Mesothelial cell of epicardium (in vitro differentiated cells): ENCODE measurements at places on chromosomes 3 and 15.

- no peaks in the 10 kb centered on the region for H3K36me3 ChIP-seq
- no peak for DNase-seq
- peak overlapping the region; percentile 43 for H3K27ac ChIP-seq
Measured at GRCh38 chr3:31878231-31878838, 102.7 kb downstream of the OSBPL10 start.

DNA sequence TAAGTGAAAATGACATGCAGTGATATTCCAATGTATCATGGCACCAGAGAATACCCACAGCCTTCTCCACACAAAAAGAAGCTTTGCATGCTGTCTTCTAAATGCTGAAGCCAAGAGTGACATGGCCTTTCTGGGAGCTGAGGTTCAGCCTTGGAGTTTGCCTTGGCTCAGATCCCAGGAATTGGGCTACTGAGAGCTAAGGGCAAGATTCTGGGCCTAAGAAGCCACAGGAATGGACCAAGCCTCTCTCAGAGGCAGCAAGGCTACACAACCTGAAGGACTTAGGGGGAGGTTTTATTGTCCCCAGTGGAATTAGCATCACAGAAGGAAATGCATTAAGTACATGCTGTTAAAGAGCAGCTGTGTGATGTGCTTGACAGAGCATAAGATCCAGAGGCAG, 1078.5 kb downstream of the TUSC7 start:
- H3K36me3 ChIP-seq = peaks cover 1% of the 10 kb centered on the region
- H3K27me3 ChIP-seq = no peaks in the 10 kb centered on the region
- peaks cover 31% of the 10 kb centered on the region for H3K4me1 ChIP-seq
- no peak overlapping the region for H3K4me3 ChIP-seq

DNA sequence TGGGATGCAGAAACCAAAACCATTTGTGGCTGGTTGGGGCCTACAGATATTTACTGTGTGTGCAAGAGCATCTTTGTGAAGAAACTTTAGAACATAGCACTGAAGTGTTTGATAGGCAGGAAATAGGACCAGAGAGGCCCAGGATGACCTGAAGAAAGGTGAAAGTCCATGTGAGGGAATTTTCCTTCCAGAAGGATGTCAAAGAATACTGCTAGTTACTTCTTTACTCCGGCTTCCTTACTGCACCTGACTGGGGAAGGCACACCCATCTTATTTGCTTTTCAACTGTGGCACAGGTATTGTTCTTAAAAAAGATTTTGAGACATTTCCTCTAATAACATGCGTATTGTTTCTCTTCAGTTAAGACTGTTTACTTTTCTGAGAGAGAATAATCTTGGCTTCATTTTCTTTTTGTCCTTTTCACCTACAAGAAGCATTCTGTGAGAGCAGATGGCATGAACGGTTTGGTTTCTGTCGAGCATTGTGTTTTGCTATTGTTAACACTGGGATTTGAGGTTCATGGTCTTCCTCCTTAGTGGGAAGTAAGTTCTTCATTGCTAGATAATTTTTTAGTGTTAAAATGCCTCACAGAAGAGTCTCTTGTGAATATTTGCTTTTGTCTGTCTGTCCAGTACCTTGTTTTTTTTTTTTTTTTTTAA, 71.5 kb downstream of the SLCO3A1 start:
- H3K27me3 ChIP-seq = peaks cover 13% of the 10 kb centered on the region
- peaks cover 17% of the 10 kb centered on the region for H3K4me1 ChIP-seq
- no peaks in the 10 kb centered on the region for H3K36me3 ChIP-seq
- no peak overlapping the region for H3K4me3 ChIP-seq
- no peak for DNase-seq
- H3K27ac ChIP-seq = no peak overlapping the region

DNA sequence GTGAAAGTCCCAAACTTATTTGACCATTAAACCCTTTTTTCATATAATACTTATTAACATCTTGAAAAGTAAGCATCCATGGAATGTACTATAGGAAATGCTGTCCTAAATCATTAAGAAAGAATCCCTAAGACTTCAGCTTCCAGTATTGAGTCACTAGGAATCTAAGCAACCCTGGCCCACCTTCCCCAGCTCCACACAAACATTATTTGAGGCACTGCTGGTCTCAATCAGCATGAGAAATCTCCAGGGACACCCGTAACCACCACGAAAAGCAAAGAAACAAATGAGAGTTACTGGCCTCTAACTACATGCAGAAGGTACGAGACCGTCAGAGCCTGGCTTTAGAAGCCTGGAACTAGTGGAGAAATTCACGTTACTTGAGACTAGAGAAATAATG, 68.2 kb downstream of the POLQ start:
- peaks cover 11% of the 10 kb centered on the region for H3K36me3 ChIP-seq
- H3K4me1 ChIP-seq = no peaks in the 10 kb centered on the region
- H3K4me3 ChIP-seq = no peak overlapping the region
- no peaks in the 10 kb centered on the region for H3K27me3 ChIP-seq

GRCh38 chr3:42216302-42216701, 49.7 kb downstream of the CCK start:
- H3K4me3 ChIP-seq = no peak overlapping the region
- H3K27ac ChIP-seq = no peak overlapping the region
- H3K36me3 ChIP-seq = peaks cover 22% of the 10 kb centered on the region

GRCh38 chr15:42068601-42069000, 25.8 kb downstream of the PLA2G4D start:
- no peak overlapping the region for H3K4me3 ChIP-seq
- peaks cover 6% of the 10 kb centered on the region for H3K36me3 ChIP-seq
- peaks cover 25% of the 10 kb centered on the region for H3K27me3 ChIP-seq
- peaks cover 4% of the 10 kb centered on the region for H3K4me1 ChIP-seq
- no peak overlapping the region for H3K27ac ChIP-seq

- no peaks in the 10 kb centered on the region for H3K36me3 ChIP-seq
- H3K4me1 ChIP-seq = peaks cover 71% of the 10 kb centered on the region
- peak overlapping the region; percentile 91 for H3K27ac ChIP-seq
- H3K27me3 ChIP-seq = no peaks in the 10 kb centered on the region
- no peak for DNase-seq
Measured at GRCh38 chr3:71398157-71398836, 185.2 kb downstream of the FOXP1 start.

DNA sequence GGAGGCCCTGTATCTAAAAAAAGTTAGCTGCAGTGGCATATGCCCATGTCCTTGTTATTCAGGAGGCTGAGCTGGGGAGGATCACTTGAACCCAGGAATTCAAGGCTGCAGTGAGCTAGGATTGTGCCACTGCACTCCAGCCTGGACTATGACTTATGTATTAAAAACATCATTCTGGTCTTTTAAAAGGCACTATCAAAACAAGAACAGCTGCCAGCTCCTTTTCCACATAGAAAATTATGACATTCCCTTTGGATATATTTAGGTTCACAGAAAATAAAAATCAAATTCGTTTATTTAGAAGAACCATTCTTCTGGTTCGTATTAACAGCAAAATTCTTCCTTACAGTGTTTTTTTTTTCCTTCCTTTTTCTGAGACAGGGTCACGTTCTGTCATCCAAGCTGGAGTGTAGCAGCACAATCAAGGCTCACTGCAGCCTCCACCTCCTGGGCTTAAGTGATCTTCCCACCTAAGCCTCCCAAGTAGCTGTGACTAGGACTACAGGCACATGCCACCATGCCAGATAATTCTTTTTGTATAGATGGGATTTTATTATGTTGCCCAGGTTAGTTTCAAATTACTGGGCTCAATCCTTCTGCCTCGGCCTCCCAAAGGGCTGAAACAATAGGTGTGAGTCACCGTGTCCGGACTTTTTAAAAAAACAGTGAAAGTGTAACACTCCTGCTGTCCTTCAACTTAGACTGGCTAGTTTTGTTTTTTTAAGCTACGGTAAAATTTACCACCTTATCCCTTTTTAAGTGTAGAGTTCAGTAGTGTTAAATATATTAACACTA, 13.9 kb downstream of the ICE2 start:
- H3K27ac ChIP-seq = peak overlapping the region; percentile 34
- H3K4me1 ChIP-seq = no peaks in the 10 kb centered on the region
- no peaks in the 10 kb centered on the region for H3K27me3 ChIP-seq

GRCh38 chr3:150511122-150511821, 35.0 kb downstream of the SERP1 start:
- H3K27ac ChIP-seq = no peak overlapping the region
- H3K36me3 ChIP-seq = no peaks in the 10 kb centered on the region
- H3K27me3 ChIP-seq = no peaks in the 10 kb centered on the region
- no peaks in the 10 kb centered on the region for H3K4me1 ChIP-seq
- DNase-seq = no peak

DNA sequence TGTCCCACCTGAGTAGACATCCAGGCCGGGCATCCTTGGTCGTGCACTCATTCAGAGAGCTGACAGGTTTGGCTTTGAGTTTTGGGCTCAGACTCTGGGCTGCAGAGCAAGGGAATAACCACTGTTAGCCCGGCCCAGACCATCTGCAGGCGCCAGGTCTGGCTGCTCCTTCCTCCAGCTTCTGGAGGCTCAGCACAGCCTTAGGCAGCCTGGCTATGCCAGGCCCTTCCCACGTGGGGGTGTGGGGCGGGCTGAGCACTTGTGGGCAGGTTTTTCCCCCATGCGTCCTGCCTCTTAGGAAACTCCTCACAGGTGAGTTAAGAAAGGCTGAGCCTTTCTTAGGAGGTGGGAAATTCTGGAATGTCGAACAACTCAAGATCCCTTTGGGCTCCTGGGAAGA, 11.2 kb downstream of the PLA2G4B start:
- H3K4me1 ChIP-seq = peaks cover 3% of the 10 kb centered on the region
- H3K27me3 ChIP-seq = no peaks in the 10 kb centered on the region
- peaks cover 10% of the 10 kb centered on the region for H3K36me3 ChIP-seq
- DNase-seq = no peak

- peaks cover 9% of the 10 kb centered on the region for H3K4me1 ChIP-seq
- no peaks in the 10 kb centered on the region for H3K36me3 ChIP-seq
- H3K4me3 ChIP-seq = no peak overlapping the region
- no peak for DNase-seq
- no peak overlapping the region for H3K27ac ChIP-seq
Measured at GRCh38 chr3:10196389-10197052, 31.8 kb downstream of the IRAK2 start.

- no peak overlapping the region for H3K27ac ChIP-seq
- H3K27me3 ChIP-seq = no peaks in the 10 kb centered on the region
- no peak for DNase-seq
- H3K36me3 ChIP-seq = no peaks in the 10 kb centered on the region
Measured at GRCh38 chr3:77084511-77084910, 44.6 kb downstream of the ROBO2 start.

GRCh38 chr3:78497767-78498166, 1270.0 kb downstream of the ROBO1 start:
- H3K27me3 ChIP-seq = no peaks in the 10 kb centered on the region
- no peak for DNase-seq
- no peak overlapping the region for H3K4me3 ChIP-seq
- H3K36me3 ChIP-seq = no peaks in the 10 kb centered on the region
- H3K4me1 ChIP-seq = peaks cover 19% of the 10 kb centered on the region

DNA sequence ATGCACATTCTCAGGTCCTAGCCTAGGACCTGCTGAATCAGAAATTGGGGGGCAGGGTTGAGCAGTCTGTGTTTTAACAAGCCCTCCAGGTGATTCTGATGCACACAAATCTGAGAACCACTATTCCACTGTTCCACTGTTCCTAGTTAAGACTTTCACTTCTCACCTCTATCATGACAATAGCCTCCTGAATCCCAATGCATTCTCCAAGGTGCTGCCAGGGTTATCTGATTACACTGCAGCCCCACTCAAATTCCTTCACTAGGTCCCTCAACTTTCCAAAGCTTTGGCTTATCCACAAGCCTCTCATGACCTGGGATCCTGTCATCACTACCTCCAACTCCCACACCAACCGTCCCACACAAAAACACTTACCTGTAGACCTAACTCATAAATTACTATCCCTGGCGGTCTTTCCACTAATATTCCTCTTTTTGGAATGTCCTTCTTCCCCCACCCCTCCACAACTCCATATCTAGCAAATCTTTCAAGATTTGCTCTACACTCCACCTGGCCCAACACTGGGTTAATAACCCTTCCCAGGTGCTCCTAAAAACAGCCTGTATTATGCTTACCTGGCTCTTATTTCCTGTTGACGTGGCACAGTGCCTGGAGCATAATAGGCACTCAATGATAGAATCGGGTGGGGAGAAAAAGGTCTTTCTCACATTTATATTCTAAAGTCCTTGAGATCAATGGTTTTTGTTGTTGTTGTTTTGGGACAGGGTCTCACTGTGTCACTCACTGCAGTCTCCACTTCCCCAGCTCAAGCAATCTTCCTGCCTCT, 27.2 kb downstream of the TBL1XR1 start:
- DNase-seq = no peak
- H3K27ac ChIP-seq = no peak overlapping the region
- H3K4me3 ChIP-seq = no peak overlapping the region
- peaks cover 14% of the 10 kb centered on the region for H3K36me3 ChIP-seq
- H3K27me3 ChIP-seq = no peaks in the 10 kb centered on the region

DNA sequence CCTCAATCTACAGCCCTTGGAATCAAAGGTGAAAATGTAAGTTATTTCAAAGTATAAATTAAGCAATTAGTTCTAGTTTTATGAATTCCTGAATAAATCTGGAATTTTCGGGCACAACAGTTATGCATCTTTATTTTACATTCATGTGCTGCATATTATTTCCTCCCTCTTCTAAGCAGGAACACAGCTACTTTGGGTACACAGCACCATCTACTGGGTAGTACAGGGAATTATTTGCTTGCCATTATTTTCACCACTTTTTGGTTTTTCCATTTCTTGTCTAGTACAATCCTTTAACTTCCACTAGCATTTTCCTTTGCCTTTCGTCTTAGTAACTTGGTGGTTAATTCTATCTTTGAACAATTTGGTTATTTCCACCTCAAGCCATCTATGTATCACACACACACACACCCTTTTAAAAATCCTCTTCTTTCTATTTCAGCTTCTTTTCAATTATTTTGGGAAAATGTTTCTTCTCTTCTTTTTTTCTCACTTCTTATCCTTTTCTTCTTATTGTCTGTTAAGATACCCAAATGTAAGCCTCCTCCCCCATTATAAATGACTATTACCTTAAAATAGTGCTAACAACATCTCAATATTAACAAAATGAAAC, 451.0 kb downstream of the MFSD1 start:
- no peak for DNase-seq
- H3K27me3 ChIP-seq = peaks cover 44% of the 10 kb centered on the region
- H3K36me3 ChIP-seq = peaks cover 3% of the 10 kb centered on the region
- H3K4me3 ChIP-seq = no peak overlapping the region
- H3K4me1 ChIP-seq = no peaks in the 10 kb centered on the region
- no peak overlapping the region for H3K27ac ChIP-seq

- no peaks in the 10 kb centered on the region for H3K27me3 ChIP-seq
- DNase-seq = no peak
- H3K27ac ChIP-seq = no peak within 1 kb of the TSS
- H3K4me1 ChIP-seq = peaks cover 10% of the 10 kb centered on the region
- no peaks in the 10 kb centered on the region for H3K36me3 ChIP-seq
Measured at GRCh38 chr3:52794612-52795099, at the start of gene ITIH3. Gene ITIH3, plus strand, starts transcription at chr3:52794796. Its CDS starts 8 bp downstream, at chr3:52794804.

- no peak overlapping the region for H3K4me3 ChIP-seq
- no peaks in the 10 kb centered on the region for H3K4me1 ChIP-seq
- H3K27me3 ChIP-seq = no peaks in the 10 kb centered on the region
- no peak overlapping the region for H3K27ac ChIP-seq
Measured at GRCh38 chr15:81766829-81767475, 278.9 kb downstream of the MEX3B start.

- peaks cover 3% of the 10 kb centered on the region for H3K4me1 ChIP-seq
- no peak for DNase-seq
- H3K4me3 ChIP-seq = no peak overlapping the region
- H3K27me3 ChIP-seq = peaks cover 14% of the 10 kb centered on the region
- no peaks in the 10 kb centered on the region for H3K36me3 ChIP-seq
- H3K27ac ChIP-seq = no peak overlapping the region
Measured at GRCh38 chr3:16587047-16587680, 18.1 kb downstream of the DAZL start.
